Muscle of leg (tissue), 16 donors: ENCODE measurements at places on chromosomes 2 and 18.

- DNase-seq = no peak
Observed at GRCh38 chr2:30636311-30636710, 170.9 kb downstream of the CAPN13 start.

DNA sequence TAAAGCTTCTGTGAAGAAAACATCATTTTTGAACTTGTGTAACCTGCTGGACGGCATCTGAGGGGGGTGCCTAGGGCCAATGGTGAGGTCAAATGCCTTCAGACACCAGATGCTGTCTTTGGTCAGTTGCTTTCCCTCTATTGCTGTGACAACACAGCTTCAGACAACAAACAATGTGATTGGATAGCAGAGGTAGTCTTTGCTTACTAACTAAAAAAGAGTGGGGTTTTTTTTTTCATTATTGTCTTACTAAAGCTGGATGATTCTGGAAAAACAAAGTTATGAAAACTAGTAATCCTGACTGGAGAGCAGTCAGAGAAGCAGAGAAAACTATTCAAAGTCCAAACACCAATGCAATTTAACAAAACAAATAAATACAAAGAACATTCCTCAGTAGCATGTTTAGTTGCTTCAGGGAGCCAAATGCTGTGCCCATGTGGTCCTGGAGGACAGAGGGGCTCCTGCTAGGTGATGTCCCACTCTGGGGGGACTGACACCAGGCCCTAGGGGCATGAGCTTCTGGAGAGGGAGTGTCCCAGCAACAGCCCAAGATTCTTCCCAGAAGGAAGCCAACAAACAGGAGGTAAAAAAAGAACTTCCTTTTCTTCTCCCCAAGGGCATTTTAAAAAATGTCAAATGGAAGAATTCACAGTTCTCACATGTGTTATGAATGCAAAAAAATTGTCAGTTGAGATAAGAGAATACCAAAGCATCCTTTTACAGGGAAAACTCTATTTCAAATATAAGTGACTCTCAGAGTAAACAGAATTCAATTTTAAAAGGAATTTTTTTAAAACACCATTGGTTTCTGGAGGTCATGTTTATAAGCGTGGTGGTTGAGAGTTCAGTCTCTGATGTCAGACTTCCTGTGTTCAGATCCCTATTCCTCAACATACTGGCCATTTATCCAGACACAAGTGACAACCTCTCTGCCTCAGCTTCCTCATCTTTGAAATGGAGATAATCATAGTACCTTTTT lies 181.1 kb upstream of the PGAP1 start:
- peak; percentile 81 for DNase-seq

DNA sequence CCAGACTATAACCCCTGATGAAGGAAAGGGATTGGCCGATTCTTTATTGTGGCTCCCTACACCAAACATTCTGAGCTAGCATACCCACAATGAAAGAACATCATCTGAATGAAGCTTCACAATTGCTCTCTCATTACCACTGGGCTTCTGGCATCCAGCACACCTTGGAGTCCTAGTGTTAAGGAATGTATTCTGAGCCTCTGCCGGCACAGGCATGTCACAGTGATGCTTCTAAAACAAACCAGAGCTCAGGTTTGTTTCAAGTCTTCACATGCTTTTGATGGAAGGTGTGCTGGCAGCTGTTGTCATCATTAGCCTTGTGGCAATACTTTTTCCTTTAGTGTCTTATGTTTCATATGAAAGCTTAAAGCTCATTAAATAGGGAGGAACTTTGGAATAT lies 76.3 kb upstream of the RBBP8 start:
- DNase-seq = no peak

DNA sequence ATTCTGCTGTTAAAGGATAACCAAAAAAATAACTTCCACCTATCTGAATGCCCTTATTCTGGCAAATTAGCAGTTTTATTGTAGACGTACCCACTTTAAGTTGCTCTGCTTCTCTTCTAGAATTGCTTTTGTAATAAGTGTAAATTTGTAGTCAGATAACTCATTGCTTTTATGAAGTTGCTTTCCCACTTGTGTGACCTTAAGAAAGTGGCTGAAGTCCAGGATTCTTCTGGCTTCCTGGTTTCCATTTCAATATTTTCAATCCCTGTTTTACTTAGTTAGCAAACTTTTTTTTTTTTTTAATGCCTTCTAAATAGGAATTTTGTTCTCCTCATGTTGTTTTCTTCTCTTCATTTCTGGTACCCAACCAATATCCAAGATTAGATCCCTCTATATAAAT lies 59.8 kb downstream of the GLS start:
- peak; percentile 78 for DNase-seq

DNA sequence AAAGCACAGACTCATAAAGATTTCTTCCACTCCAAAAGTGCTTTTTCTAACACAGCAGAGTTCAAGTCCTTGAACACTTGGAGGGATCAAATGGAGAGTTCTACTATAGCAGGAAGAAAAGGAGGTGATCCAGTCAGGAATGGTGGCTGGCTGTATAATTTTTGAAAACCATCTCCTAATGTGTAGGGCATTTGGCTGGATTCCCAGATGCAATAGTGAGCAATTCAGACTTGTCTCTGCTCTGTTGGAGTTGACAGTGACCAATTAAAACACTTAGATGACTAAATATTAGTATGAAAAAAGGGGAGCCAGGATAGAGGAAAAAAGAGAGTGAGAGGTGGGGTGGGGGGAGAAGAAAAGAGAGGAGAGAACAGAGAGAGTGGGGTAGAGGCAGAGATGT lies 5.3 kb upstream of the G6PC2 start:
- no peak for DNase-seq

DNA sequence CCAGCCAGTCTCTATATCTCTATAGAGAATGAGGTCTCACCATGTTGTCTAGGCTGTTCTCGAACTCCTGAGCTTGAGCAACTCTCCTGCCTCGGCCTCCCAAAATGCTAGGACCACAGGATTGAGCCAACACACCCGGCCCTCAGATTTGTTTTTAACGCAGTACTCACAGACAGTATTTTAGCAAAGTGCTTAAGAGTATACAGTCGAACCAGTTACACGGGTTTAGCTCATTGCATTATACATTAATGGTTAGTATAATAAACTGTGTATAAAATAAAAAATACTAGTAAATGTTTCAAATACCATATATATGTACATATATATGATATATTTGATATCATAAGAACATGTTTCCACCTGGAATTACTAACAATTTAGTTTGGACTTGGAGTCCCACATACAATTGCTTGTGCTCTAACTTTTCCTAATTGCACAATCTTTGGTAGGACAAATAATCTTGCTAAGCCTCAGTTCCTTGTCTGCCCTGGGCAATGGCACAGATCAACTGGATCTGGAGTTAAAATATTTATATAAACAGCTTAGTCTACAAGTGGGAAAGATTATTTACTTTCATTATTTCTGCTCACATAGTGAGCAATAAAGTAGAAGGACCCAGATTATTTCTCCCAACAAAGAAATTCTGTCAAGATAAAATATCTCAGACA lies 508.9 kb upstream of the LRATD1 start:
- no peak for DNase-seq

- DNase-seq = peak; percentile 93
Observed at GRCh38 chr2:130372055-130372832, 16.4 kb downstream of the PTPN18 start.

DNA sequence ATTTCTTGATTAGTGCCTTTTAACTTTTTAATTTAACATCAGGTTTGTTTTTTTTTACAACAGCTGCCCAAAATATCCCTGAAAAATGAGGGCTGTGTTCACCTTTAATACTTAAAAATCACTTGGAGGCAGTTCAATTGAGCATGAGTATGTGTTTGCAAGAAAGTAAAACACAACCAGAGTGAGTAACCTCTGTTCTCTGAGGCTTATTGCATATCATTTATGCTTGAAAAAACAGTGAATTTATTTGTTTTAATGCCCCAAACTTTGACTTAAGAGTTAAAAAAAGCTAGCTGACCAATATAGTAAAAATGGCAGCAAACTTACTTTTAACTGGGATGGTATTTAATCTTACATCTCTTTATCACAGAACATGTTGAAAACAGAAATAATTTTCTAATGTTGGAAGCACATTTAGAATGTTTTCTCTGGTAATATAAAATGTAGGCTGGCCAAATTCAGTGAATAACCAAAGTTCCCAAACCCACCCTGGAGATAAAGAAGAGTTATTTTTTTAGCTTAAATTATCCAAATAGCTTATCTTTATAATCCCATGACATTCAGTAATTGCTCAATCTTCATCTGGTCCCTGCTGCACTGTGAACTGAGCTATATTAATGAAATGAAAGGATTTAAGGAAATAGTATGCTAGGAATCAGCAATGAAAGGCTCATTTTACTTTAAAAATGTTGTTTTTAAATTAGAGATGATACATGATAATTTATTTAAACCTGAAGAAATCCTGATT lies 24.8 kb upstream of the EFEMP1 start:
- DNase-seq = no peak

DNA sequence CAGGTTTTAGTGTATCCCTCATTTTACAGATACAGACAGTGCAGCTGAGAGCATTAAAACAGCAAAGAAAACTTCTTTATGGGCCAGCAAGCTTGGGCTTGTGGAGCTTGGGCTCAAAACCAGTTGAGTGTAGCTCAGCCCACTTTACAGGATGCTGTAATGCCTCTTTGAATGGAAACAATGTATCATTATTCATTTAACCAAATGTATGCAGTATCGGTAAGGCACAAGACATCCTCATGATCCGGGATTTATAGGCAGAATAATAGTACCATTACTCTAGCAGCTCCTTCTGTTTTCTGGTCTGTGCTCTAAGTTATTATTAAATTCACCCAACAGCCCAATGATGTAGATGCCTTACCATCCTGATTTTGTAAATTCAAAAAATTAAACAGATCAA lies 575.1 kb upstream of the CDH7 start:
- no peak for DNase-seq

DNA sequence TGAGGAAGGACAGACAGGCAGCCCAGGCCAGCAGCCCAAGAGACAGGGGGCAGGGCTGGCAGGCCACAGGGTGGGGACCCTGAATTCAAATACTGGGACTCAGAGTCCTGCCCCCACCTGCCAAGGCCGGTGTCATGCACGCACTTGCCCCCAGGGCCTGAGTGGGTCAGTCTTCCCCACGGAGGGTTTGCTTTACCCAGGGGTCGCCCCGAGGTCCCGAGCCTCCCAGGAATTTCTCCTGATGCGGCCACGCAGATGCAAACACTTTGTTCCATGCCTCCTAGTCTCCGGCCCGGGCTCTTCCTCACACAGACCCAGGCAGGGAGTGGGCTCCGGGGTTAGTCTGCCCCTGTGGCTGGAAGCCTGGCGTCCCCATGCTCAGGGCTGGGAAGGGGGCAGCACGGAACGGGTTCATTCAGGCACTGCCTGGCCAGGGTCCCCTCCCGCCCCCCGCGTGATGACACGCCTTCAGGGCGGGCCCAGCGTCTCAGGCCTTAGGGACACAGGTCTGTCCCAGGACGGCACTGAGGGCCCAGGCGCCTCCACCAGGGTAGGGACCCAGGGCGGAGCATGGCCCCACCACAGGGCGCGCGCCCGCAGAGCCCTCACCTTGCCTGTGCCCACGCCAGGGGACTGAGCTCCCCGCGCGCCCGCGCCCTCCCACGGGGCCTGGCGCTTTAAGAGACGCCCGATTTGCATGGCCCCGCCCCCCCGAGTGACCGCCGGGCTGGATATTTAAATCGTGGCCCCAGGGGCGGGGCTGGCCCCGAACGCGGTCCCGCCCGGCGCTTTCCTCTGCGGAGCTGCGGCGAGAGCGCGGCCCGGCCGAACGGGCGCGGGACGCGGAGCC lies at the start of gene SNED1:
SNED1 (plus strand) TSS at position 763 of the 850 bp plus-strand sequence. CDS start 220 bp downstream, outside the sequence.
- peak; percentile 87 for DNase-seq

DNA sequence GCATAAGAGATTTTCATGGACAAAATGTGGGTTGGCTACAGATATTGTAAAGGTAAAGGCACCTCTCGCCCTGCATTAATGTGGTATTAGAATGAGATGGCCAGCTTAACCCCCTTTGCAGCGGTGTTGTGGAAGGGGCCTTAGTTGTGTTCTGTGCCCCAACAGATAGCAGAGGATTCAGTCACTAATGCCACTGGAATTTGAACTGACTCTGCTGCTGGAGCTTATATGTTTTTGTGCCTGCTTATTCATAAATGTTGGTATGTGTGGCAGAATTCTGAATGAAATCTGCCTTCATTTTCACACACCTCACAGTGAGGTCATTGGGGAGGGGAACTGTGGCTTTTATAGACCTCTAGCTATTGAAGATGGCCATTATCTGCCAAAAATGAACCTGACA lies 90.7 kb upstream of the ITGA6 start:
- DNase-seq = no peak

DNA sequence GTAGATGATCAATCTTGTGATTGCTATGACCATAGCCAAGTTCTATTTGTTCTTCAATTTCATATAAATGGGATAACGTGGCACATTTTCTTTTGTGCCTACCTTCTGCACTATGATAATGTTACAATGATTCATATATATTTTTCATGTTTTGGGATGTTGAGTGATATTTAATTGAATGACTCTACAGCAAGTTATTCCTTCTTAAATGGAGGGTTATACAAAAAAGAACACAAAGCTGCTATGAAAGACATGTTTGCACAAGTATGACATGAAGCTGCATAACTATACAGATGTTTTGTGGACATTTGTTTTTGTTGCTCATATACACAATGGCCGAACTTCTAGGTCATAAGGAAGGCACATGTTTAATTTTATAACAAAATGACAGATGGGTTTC lies 356.2 kb downstream of the CBLN2 start:
- DNase-seq = no peak

DNA sequence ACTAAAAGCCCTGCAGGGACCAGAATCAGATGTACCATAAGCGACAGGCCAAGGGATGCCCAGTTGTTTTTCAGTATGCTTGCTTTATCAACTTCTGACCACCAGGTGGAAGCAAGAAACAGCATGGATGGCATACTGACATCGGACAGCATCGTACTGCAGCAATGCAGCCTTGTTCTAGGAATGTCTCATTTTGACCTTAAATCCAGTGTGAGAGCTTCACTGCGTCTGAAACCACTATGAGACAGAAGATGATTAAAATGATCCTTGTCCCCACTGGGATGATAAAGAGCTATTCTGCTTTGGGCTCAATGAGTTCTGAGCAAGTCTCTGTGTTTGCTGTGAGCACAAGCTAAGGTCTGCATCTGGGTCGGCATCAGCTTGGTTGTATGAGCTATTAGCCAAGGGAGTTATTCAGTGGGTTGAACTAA lies 54.3 kb downstream of the CDK15 start:
- peak; percentile 86 for DNase-seq
